GM23338 (cell line): ENCODE measurements at places on chromosomes 12 and 14.

DNA sequence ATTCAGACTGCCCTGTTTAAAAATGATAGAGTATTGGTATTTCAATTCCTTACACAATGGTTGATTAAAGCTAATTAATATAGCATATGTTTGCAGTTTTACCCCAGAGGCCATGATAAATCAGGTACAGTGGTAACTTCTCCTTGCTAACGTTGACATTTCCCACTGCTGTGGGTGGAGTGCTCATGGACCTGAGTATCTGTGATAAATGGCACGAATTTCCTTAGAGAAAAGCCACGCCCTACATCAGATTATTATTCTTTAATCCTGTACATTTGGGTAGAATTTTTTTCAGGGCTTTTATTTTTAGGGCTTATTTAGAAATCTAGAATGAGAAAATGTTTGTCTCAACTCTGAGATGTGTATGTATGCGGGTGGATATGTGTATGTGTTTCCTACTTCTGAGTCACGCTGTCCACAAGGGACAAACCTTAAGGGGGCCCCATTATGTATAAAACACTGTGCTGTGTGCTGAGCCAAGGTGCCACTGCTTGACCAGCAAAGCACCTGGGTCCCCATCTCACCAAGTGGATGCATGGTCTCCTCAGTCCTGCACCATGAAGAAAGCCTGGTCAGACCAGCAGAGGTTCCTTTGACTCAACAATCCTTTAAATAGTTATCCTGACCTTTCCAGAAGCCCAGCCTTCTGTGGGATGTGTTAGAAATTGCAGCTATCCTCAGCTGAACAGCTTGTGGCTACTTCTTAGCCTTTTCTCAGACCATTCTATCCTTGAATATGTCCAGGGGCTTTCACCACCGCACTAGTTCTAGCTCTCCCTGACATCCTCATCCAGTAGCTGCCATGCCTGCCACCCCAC, 57.9 kb upstream of the STK38L start:
- DNase-seq = no peak

- DNase-seq = no peak
Observed at GRCh38 chr12:109163167-109163566, 46.8 kb downstream of the ACACB start.

DNA sequence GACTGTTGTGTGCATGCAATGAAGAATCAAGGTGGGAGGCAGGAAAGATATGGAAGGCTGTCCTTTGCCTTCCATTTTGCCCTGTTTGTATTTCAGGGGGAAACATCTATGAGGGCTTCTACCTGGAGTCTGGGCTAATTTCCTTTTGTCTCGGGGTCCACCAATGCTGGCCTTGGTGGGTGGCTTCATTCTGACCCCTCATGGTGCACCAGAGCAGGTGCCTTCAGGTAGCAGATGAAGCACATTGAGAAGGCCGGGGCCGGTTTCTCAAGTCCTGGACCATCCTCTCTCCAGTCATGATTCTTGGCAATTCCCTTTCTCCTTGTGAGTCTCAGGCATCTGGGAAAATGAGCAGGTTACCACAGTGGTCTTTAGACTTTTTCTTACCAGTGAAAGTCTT, 47.2 kb downstream of the RPH3A start:
- no peak for DNase-seq

- peak; percentile 86 for DNase-seq
Observed at GRCh38 chr12:104201238-104202001, 14.2 kb upstream of the TXNRD1 start.

GRCh38 chr12:118326991-118327390, 45.7 kb downstream of the TAOK3 start:
- DNase-seq = no peak

DNA sequence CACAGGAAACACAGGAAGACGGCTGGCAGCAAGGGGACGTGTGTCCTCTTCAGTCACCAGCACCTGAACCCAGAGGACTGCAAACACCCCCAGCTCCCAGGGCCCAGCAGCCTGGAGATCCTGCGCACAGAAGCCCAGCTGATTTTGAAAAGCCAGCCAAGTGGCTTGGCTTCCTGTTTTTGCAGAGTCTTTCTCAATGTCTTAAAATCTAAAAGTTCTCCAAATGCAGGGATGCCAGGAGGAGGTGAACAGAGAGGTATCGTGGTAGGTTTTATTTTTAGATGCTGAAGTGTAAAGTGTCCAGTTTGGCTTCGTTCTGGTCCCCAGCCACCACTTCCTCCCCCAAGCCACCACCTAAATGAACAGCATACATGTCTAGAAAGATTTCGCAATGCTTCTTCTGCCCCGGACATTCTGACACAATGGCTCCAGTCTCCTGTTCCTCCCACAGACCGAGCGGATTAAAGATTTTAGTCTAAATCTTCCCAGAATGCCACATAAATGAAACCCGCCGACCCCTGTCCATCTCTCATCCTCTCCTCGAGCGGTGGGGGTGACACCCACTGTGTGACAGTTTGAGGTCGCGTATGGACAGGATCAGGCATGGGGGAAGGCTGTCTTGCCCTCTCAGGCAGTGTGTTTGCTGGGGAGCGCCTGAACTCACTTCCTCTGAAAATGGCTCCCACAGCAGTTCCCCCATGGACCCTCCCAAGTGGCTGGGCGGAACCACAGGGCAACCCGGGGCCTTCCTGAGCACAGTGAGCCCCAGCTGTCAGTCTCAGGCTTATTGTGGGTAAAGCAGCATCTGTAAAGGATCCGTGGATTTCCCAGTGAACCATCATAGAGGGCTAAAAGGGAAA, 41.6 kb downstream of the ITPK1 start:
- DNase-seq = no peak

DNA sequence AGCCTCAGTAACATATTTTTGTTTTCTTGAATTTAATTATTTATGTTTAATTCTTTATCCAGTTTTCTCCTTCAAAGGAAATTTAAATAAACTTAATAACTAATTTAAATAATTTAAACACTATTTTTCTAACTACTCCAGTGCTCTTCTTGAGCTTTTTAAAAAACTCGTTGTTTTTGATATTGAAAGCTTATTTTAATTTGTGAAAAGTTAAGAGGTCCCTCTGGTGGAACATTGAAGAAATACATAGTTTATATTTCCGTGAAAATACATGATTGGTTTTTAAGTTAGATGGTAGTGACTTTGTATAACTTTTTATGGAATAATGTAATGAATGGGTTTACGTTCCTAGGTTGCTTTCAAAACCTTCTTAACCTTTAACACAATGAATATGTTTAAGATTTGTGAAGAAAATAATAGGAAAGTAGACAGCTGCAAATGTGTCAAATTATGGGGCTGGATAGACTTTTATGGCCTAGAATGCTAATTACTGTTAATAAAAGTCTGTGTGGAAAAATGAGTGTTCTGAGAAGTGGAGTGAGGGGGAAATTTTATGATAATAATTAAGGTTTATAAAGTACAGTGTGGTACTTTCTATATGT, 45.9 kb upstream of the MSRB3 start:
- peak; percentile 39 for DNase-seq

- DNase-seq = no peak
Observed at GRCh38 chr12:27462851-27463250, 16.3 kb downstream of the SMCO2 start.

GRCh38 chr12:11158885-11159444, 12.0 kb upstream of the SMIM10L1 start:
- DNase-seq = no peak

DNA sequence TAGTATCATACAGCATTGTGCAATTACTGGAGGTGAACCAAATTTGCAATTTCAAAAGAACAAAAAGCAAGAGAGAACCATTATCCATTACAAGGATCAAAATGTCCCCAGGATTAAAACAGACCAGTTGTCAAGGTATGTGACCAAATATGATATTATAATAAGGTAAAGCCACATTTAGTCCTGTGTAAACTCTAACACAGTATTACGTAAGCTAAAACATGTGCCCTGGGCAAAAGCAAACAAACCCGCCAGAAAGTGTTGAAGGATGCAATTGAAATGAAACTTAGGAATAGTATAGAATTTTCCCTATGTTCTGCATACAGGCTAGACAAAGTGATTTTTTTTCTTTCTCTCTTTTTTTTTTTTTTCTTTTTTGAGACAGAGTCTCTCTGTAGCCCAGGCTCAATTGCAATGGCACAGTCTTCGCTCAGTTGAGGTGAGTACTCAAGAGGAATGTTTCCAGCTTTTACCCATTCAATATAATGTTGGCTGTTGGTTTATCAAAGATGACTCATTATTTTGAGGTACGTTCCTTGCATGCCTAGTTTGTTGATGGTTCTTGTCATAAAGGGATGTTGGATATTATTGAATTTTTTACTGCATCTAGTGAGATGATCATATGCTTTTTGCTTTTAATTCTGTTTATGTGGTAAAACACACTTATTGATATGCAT, 137.1 kb upstream of the FOXG1 start:
- no peak for DNase-seq

DNA sequence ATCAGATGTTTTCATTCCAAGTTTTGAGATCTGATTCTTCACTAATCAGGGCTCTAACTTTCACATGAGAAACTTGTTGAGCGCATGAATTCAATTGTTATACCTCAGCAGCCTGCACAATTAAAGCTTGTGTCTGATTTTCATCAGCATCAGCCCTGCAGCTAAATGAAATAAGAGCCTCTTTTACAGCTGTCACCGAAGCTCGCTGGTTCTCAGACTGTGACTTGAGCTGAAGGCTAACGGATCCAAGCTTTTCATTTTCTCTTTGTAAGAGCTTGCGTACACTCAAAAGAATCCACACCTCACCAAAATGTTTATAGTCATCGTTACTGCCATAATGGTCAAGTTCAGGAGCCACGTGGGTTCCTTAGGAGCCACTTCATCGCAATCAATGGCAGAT, 65.5 kb upstream of the BEGAIN start:
- no peak for DNase-seq

GRCh38 chr14:106268013-106268727, 741.8 kb downstream of the TMEM121 start:
- no peak for DNase-seq

DNA sequence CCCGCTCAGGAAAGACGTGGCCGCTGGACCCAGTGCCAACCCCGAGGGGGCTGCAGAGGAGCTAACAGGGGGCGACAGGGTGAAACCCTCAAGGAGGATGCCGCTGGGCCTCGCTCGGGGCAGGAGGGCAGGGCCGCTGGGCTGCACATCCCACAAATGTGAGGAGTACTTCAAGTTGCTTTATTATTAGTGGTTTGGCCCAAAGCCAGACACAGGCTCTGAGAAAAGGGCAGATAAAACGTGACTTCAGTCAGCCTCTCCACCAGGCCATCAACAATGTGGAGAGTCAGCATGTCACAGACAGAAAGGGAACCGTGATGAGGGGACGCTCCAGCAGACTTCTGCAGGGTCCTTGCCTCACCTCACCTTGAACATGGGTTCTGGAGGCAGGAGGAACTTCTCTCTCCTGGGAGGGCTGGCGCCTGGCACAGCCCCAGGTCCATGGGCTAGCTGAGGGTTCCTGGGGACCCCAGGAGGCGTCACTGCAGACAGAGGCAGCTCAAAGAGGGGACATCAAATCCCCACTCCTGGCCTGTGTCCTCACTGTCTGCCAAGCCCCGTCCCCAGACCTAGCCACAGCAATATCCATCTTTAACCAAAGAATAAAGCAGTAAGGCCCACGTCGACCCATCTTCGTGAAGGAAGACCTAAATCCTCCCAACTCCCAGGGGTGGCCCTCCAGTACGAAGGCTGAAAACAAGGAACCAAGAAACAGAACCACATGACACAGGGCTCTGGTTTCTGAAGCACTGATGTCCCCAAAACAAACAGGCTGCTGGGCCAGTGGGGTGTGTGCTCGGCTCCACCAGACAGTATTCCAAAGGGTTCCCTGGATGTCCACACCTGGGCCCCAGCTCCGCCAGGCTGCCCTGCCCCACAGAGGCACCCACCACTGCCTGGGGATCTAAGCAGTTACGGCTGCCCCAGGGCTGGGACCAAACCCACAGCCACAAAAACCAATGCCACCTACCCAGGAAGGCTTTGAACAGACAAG, 35.1 kb downstream of the CCDC85C start:
- no peak for DNase-seq

DNA sequence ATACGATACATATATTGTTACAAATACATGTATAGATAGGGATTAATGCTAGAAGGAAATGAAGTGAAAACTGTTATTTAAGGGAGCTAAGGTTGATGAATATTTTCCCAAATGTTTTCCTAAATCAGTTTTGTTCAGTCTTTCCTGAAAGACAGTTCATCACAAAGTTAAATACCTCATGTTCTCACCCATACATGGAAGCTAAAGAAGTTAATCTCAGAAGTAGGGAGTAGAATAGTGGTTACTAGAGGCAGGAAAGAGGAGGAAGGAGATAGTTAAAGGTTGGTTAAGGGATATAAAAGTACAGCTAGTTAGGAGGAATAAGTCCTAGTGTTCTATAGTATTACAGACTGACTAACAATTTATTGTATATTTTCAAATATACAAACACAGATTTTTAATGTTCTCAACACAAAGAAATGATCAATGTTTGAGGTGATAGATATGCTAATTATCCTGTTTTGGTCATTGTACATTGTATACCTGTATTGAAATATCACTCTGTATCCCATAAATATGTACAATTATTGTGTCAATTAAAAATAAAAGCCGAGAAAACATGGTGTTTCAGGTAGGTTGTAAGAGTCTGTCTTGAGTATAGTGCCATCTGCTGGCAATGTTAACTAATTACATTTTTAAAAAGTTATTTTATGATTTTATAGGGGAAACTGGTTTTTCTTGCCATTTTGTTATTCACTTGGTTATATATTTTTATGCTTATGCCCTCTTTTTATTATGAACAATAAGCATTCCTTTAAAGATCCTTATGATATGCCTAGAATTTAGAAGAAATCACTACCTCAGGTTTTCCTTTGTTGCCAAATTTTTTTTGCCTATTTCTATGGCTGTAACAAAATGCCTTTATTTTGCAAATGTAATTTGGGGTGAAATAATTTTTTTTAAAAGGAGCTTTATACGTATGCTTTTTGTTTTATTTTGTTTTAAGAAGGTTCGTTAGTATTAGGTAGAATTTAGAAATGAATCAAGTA, 26.9 kb downstream of the ZDHHC17 start:
- peak; percentile 51 for DNase-seq

DNA sequence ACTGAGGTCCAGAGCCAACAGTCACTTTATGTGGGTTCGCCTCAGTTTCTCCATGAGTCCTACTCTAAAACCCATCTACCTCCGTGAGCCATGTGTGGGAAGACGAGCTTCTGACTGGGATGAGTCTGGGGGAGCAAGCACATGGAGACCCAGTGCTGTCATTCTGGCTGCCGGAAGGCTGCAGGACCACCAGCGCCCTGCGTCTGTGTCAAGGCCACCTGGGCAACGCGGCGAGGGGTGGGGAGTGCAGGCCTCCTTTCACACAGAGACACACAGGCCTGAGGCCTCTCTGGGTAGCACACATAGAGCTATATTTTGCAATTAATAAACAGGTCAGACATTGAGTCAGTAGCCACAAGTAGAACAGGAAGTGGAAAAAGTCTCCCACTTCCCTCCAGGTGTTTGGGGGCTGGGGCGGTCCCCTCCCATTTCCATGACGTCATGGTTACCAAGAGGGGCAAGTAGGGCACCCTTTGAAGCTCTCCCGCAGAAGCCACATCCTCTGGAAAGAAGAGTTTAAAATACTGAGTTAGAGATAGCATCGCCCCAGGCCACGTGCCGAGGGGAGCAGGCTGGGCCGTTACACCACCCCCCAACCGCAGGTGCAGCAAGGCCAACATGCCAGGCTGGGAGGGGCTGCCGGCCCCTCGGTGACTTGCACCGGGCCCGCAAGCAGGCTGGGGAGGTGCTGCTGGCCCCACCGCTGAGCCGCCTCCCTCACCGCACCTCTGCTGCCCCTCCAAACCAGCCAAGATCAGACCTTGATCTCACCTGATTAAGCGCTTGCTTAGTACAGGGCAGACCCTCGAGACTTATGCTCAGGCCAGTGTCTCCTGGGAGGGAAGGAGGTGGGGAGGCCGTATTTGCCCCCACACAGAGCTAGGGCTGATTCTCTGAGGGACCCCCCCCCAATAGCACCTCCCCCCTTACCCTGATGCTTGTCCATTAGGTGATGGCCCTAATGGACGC, 32.7 kb downstream of the DAD1 start:
- DNase-seq = peak; percentile 29
